ENCODE measurements at places on chromosomes 4 and X.

- no peak for DNase-seq
These were observed 237.8 kb upstream of the ADGRL3 start for GRCh38 chr4:60962286-60962685.

GRCh38 chr4:129248621-129249020 lies 152.7 kb downstream of the C4orf33 start:
- no peak for DNase-seq

GRCh38 chr4:78650106-78651024 lies 98.8 kb downstream of the ANXA3 start:
- DNase-seq, result no peak

- DNase-seq, result no peak
These were observed 248.0 kb downstream of the GALNTL6 start for GRCh38 chr4:172061204-172061603.

GRCh38 chr4:108635070-108635655 lies 14.8 kb downstream of the RPL34 start:
- DNase-seq, result no peak

DNA sequence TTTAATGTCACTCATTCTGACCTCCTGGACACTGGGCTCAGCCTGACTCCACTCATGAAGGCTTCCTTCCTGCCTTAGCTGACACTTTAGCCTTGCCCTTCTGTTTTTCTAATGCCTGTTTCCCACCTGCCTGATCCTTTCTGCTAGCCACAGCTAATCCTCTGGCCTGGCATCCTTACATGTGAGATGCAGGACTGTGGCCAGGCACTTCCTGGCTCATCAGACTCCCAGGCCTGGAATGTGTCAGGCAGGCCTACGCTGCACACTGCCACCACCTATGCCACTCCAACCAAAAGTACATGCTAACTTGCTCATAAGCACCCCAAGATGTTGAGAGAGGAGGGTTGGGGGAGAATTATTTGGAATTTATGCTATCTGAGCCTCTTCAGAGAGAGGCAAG lies 138.8 kb upstream of the NALF2 start:
- no peak for DNase-seq

GRCh38 chr4:184415071-184415470 lies 59.3 kb downstream of the IRF2 start:
- no peak for DNase-seq

DNA sequence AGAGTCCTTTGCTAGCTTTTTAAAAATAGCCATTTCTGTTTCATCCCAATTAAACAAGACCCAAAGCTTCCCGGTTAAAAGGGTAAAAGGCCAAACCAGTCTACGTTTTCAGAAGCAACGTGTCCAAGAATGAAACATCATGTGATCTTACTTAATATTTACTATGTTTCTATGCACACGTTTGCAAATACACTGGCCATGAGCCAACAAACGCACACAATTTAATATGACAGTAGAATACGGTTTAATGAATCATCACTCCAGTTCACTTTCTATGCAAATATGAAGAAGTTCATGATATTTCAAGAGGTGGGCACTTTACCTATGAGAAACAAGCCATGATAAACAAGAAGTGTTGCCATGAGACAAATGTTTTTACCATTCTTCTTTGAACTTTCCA lies 4.3 kb downstream of the NR0B1 start:
- no peak for DNase-seq

- no peak for DNase-seq
These were observed 6.0 kb upstream of the EFNB1 start for GRCh38 chrX:68822641-68823410.

DNA sequence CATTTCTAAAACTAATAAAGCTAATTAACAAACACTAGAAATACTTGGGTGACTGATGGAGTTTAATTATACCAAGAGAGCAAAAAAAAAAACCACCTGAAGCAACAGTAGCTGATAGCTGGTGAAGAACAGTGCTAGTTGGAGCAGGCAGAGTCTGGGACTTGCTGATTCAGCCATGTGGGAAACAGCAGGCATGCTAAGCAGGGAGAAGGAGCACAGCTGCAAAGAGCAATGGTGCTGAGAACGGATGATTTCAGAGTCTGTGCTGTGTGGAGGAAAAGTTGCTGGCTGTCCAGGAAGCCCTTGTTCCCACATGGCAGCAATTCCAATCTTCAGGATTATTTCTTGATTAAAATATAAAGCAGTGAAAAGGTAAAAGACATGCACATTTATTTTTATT lies 68.8 kb downstream of the NPY1R start:
- no peak for DNase-seq

DNA sequence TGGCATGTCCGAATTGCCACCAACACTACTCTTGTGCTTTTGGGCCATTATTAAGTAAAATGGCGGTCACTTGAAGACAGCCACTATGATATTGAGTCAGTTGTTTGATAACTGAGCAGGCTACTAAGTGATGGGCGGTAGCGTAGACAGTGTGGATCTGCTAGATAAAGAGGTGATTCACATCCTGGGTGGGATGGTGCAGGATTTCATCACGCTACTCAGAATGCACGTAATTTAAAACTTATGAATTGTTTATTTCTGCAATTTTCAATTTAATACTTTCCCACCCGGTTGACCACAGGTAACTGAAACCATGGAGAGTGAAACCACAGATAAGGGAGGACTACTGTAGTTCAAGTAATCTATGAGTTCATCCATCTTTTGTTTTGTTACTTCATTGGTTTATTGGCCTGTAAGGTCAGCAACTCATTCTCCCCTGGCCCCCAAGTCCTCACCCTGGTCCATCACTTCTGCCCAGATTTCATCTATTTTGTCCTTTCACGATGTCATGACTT lies 2.9 kb downstream of the ARAF start:
- peak; percentile 18 for DNase-seq

DNA sequence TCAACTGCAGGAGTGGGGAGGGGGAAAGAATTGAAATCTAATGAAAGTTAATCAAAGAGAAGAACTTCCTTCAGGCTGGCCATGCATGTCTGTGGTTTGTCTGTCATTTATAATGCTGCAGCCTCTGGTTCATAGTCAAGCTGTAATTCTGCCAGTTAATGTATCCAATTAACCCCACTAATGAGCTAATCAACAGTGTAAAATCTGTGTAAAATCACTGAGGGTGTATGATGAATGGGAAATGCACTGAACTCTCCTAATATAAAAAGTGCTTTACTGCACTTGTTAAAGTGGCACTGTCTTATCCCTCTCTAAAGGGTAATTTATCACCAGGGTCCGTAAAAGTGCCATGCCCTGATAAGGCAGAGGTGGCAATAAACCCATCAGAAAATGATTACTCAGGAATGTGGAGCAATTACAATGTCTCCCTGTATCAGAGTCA lies 798.1 kb downstream of the PDHA2 start:
- no peak for DNase-seq

- no peak for DNase-seq
These were observed 128.0 kb downstream of the SNCA start for GRCh38 chr4:89708903-89709421.

DNA sequence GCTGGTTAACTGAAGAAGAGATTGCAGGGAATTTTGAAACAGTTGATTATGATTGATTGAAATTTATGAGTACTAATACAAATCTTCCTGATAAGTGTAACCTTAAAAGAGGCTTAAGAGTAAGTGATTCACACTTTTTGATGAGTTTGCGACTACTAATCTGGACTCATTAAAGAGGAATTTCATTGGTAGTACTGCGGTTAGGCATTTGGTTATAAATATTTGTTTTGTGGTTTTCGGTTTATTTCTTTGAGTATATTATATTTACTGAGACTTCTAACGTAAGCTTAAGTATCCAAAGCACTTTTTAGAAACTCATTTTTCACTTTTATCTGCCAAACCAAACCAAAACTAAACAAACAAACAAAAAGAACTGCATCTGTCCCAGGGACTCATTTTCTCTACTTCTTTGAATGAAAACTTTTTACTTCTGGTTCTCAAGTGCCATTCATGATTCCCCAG lies 20.7 kb downstream of the SLIT2 start:
- DNase-seq, result no peak

DNA sequence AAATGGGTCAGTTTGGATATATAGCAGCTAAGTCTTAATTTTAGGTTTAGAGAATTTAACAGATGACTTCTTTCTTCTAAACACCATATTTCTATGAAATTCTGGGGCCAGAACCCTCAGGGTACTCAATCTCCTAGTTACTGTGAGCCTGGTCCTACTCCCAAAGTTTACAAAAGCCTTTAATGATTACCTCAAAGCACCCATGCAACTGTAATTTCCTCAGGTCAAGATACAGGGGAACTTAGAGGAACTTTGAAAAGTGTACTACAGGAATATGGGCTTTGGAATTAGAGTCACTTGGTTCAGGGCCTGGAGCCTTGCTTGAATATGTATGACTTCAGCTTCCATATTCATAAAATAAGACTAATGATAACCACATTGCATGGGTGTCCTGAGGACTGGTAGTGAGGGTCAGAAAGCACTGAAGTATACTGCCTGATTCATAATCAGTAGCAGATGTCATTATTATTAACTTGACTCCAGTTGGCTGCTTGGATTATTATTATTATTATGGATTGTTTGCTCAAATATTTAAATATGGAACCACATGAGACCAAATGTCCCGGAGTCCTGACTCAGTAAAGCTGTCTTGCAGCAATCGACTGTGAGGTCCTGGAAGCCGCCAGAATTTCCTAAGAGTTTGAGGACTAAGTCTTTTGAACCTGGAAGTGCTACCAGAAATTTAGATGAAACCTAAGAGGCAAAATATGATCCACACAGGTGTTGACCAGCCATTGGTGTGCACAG lies 2.0 kb upstream of the ADH7 start:
- no peak for DNase-seq

- DNase-seq, result no peak
These were observed 36.3 kb downstream of the RTL5 start for GRCh38 chrX:72095370-72095769.

DNA sequence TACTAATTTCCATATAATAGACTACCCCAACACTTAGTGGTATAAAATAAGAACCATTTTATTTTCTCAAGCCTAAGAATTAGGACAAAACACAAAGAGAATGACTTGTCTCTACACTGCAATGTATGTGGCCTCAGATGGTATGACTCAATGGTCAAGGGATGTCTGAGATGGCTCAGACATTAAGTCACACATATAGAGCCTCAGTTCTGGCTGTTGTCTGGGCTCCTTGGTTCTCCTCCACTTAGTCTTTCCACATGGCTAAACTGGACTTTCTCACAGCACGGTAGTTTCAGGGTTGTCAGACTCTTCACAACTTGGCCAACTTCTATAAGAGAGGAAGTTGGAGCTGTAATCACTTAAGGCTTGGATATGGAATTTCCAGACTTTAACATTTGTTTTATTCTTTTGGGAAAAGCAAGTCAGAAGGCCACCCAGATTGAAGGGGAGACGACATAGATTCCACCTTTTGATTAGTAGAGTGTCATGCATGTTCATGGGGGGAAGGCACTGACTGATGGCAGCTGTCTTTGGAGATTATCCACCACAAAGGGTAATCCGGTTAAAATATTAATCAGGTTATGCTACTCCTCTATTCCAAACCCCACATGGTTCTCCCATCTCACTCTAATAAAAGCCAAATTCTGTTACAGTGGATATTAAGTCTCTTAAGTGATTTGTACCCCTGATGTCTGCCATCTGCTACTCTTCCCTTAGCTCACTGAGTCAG lies 9.4 kb downstream of the IL15 start:
- DNase-seq, result no peak

- no peak for DNase-seq
These were observed 73.1 kb downstream of the MAML3 start for GRCh38 chr4:140080883-140081282.

- no peak for DNase-seq
These were observed 444.1 kb downstream of the BCOR start for GRCh38 chrX:39653691-39654090.

GRCh38 chr4:165294907-165295306 lies 32.6 kb upstream of the MSMO1 start:
- DNase-seq, result peak; percentile 19

DNA sequence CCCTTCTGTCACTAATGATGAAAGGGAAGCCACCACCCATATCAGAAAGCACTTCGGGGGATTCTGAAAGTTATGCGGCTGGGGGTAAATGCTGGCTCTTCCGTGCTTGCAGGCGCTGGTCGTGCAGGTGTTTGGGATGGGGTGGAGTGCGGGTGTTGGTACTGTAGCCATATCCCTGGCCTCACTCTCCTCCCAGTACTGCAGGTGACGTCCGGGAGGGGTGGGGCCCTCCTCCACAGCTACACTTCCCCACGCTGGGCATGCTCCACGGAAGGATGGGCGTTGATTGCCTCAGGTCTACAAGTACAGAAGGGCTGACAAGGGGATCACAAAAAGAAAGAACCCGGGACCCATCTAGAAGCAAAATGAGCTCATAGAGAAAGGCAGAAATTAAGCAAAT lies 48.6 kb upstream of the CLDN24 start:
- no peak for DNase-seq

DNA sequence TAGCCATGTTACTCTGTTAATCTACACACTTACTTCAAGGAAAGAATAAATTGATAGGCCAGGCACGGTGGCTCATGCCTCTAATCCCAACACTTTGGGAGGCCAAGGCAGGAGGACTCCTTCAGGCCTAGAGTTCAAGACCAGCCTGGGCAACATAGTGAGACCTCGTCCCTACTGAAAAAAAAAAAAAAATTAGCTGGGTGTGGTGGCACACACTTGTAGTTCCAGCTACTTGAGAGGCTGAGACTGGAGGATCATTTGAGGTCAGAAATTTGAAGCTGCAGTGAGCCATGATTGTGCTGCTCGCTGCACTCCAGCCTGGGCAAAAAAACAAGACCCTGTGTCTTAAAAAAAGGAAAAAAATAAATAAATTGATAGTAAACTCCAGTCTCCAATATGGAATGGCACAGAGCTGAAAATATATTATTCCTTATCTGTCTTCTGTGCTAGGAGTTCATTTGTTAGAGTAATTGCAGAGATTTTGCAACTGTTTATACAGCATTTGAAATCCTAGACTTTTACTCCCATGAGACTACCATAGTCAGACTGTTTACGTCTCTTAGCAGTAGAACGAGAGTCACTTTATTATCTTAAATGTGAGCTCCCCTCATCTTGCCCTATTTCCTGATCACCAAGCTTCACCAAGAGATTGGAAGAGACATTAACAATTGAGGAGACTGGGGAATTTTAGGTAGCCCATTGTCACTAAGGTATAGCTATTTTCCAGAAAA lies 18.8 kb upstream of the TMEM131L start:
- no peak for DNase-seq

- no peak for DNase-seq
These were observed 34.1 kb upstream of the SRD5A3 start for GRCh38 chr4:55311792-55312488.

GRCh38 chr4:150218447-150218846 lies 140.2 kb downstream of the DCLK2 start:
- DNase-seq, result no peak

- no peak for DNase-seq
These were observed 25.3 kb downstream of the STEEP1 start for GRCh38 chrX:119539872-119540271.

GRCh38 chr4:118954246-118954645 lies 65.6 kb downstream of the SYNPO2 start:
- no peak for DNase-seq

GRCh38 chrX:7568597-7568996 lies 274.4 kb upstream of the VCX start:
- DNase-seq, result no peak

DNA sequence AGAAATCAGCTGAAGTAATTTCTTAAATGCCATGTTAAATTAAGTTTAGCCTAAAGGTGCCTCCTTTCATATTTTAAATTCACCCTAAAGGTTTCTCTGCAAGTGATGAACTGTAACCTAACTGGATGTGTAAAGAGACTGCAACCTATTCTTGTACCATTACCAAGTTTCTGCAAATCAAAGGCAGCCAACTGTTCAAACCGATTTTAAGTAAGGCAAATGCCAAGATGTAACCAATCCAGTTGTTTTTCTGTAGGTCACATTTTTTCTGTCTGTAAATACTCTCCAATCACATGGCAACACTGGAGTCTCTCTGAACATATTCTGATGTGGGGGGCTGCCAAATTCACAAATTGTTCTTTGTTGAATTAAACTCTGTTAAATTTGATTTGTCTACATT lies 42.4 kb upstream of the FGF2 start:
- no peak for DNase-seq

Measured in CD4-positive, alpha-beta T cell treated with Interleukin-2 at 100 ng/mL for 4 hours (primary cell).